Neural crest cell (in vitro differentiated cells): ENCODE measurements at places on chromosomes 2 and 18. TPM values are rescaled to one million over a fixed set of nuclear protein-coding genes. Genes with fewer than 3 reads are reported as not detected.
A peak's percentile ranks its signal among the peaks of the same experiment; 100 is the strongest.

EML6 gene
- total RNA-seq = 7.4 and 8.1 TPM in 2 replicates

ST8SIA5 gene
- 0.79 and 2.7 TPM in 2 replicates for total RNA-seq

OSR1 gene
- 0.33 and 0.45 TPM in 2 replicates for total RNA-seq

NEB gene
- 0.57 and 0.77 TPM in 2 replicates for total RNA-seq

CAPN13 gene
- not detected in 2 replicates for total RNA-seq

SIGLEC15 gene
- not detected in 2 replicates for total RNA-seq

KIF1A gene
- 90.9 and 91.3 TPM in 2 replicates for total RNA-seq

CYRIA gene
- total RNA-seq = 10.2 and 11.1 TPM in 2 replicates

TMEFF2 gene
- 1.8 and 2.9 TPM in 2 replicates for total RNA-seq

DNA sequence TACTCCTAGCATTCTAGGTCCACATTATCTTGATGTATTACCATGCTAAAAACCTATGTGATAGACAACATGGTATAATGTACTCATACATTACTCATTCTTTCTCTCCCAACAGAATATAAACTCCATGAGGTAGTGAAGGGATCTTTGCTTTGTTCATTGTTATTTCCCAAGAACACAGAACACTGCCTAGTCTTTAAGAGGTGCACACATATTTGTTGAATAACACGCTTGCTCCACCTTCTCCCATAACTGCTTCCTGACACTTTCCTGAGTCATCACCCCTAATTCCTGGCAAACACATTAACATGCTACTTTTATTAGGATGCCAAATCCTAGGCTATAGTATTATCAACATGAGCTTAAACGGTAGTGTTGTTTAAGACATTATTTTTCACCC, 41.3 kb downstream of the REV1 start:
- no peak for DNase-seq

DNA sequence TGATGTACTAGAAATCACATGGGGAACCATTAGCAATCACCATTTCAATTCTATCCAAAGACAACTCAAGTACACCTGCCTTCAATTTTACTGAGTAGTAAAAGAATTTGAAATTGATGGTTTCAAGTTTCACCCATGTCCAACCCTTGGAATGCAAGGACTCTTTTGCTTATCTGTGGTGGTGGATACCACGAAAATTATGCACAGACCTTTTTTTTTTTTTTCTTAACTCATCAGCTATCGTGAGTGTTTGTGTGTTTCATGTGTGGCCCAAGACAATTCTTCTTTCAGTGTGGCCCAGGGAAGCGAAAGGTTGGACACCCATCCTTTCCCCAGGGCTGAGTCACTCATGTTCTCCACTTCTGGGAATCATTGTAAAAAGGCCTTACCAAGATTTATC, 23.1 kb downstream of the ID2 start:
- DNase-seq = no peak

DNA sequence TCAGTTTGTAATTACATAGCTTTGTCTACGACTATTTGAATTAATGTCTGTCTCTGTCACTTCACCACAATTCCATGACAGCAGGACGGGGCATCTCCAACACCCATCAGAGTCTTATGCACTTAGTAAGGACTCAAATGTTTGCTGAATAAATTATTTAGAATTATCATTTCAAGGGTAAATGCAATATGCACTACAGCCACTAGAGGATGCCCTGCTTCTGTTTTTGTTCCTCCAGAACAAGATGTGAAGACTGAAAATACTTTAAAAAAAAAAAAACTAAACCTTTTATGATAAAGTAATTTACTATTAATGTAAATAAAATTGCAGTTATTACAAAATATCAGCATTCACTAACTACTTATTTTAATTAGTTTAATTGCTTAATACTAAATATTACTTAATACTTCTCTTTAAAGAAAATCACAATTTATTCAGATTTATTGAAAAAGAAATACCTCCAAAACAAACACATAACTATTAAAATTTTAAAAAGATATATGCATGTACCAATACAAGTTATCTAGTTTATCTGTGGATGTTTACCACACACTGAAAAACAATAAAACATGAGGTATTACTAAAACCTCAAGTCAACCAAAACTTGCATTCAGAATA, 3.2 kb downstream of the PIGN start:
- peak; percentile 29 for DNase-seq

DNA sequence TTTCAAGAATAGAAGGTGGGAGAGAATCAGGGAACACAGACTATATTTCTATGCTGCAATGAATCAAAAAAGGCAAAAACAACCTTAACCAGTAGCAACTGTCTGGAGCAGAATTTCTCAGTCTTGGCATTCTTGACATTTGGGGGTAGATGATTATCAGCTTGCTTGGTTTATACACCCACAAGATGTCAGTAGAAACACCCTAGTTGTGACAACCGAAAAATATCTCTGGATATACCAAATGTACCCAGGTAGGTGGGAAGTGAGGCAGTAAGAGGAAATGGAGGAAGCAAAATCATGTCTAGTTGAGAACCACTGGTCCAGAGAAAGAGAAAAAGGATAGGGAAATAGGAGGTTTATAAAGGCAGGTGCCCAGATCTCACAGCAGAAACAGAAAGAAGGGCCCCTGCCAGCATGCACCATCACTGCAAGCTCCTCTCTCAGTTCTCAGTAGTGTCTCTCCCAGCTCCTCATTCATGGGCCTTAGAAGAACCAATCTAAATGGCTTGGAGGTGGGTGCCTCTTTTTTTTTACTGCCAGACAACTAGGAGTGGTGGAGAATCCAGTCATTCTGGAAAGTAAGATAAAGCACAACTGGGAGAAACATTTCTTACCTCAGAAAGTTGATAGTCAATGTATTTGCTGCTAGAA, 50.4 kb downstream of the MBD2 start:
- no peak for DNase-seq

DNA sequence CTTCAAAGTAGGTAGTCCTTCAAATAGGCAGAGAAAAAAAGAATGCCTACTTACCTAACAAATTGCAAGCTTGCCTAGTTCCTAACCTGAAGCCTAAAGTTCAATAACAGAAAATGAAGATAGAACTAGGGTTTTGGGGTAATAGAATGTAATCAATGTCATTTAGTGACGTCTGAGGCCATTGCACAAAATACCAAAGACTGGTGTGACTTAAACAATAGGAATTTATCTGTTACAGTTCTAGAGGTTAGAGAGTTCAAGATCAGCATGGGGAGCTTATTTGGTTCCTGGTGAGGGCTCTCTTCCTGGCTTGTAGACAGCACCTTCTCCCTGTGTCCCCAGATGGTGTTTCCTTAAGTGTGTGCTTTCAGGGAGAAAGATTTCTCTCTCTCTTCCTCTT, 4.7 kb upstream of the NPC1 start:
- DNase-seq = no peak

- DNase-seq = no peak
These were observed 210.0 kb downstream of the CDH2 start for GRCh38 chr18:27966881-27967280.

- DNase-seq = no peak
These were observed 1.6 kb downstream of the NCOA1 start for GRCh38 chr2:24492421-24493279.

- no peak for DNase-seq
These were observed 64.8 kb downstream of the MOGAT1 start for GRCh38 chr2:222736301-222736700.

- no peak for DNase-seq
These were observed 34.2 kb downstream of the EMX1 start for GRCh38 chr2:72951303-72952095.

GRCh38 chr2:27752551-27753237, 18.8 kb upstream of the MRPL33 start:
- DNase-seq = no peak

DNA sequence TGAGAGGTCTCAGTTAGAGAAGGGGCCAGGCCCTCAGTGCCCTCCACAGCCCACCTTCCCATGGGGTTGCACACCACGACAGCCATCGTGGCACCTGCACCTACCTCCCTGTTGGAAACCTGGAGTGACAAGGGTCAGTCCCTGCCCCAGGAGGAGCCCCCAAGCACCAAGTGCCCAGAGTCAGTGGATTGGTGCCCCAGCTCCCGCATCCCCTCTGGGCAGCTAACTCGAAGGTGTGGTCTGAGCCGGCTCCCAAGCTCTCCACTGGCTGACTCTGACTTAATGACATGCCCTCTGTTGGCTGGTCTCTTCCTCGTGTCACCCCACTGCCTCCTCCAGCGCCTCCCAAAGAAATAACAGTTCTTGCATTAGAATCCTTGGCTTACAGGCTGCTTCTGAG, 116.4 kb downstream of the NDUFA10 start:
- no peak for DNase-seq

DNA sequence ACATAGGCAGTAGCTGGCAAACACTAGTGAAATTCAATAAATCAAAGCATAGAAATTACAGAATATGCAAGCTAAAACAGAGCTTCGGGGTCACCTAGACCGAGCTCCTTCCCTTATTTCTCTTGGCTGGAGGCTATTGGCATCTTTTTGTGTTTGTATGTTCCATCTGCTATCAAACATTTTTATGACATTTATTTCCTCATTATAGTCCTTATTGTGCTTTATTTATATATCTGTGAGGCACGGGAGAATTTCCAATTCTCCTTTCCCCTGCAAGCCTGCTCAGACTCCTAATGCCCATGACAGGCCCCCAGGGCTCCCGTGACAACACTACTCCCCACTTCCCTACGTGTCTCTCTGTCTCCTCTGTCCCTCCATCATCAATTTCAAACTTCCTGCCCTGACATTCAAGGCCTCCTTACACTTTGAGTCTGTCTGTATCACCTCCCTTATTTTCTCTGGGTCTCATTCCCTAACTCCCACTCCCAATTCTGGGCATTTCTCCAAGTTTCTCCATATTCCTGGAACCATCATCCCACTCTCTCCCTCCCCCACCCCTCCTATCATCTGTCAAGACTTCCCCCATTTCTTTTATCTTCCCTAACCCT, 316.9 kb downstream of the OSR1 start:
- DNase-seq = no peak

GRCh38 chr2:53848062-53848461, 11.7 kb downstream of the GPR75 start:
- DNase-seq = no peak
